Activated CD8-positive, alpha-beta memory T cell treated with anti-CD3 and anti-CD28 coated beads for 4 hours (primary cell): ENCODE measurements at places on chromosomes 1 and 21.

- DNase-seq: no peak
These were observed 55.5 kb upstream of the DNAJC6 start for GRCh38 chr1:65253800-65254319.

- no peak for DNase-seq
These were observed 603.1 kb upstream of the ADGRL2 start for GRCh38 chr1:81197591-81197990.

- no peak for DNase-seq
These were observed 738 bp upstream of the KCNA2 start for GRCh38 chr1:110606657-110607535.

GRCh38 chr1:231286603-231287002 lies 45.6 kb downstream of the GNPAT start:
- DNase-seq: no peak

GRCh38 chr1:117696561-117696960 lies 90.7 kb downstream of the TENT5C start:
- no peak for DNase-seq

DNA sequence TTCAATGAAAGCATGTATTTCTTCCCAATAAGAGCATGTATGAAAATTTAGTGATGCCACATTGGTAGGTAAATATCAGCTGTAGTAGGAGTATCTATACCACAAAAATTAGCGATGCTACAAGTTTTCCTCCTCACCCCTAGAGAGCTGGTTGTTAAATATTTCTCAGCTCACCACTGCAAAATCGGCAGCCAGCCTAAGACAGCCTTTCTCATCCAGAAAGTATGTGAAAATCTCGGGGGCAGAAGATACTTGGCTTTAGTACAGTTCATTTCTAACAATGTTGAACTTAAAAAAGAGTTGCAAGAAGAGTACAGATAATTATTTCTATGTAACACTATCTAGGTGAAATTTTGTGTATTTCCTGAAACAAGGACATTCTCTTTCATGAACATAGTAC lies 235.4 kb downstream of the TPR start:
- no peak for DNase-seq

DNA sequence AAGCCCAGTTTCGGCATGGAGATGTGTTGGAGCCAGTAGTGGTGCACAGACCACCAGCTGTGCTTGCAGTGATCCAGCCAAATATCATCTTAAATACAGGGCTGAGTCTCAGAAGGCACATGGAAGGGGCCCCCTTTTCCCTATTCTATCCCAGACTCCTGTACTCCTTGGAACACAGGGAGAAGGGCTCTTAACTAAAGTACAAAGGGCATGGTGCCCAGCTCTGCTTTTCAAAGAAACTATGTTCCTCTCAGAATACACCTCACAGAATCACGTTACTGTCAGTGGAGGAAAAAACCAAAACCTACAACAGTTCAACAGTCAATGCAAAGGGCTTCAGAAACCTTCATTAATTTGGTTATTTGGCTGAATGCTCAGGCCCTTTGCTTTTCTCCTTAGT lies 180.6 kb upstream of the C1orf105 start:
- no peak for DNase-seq

DNA sequence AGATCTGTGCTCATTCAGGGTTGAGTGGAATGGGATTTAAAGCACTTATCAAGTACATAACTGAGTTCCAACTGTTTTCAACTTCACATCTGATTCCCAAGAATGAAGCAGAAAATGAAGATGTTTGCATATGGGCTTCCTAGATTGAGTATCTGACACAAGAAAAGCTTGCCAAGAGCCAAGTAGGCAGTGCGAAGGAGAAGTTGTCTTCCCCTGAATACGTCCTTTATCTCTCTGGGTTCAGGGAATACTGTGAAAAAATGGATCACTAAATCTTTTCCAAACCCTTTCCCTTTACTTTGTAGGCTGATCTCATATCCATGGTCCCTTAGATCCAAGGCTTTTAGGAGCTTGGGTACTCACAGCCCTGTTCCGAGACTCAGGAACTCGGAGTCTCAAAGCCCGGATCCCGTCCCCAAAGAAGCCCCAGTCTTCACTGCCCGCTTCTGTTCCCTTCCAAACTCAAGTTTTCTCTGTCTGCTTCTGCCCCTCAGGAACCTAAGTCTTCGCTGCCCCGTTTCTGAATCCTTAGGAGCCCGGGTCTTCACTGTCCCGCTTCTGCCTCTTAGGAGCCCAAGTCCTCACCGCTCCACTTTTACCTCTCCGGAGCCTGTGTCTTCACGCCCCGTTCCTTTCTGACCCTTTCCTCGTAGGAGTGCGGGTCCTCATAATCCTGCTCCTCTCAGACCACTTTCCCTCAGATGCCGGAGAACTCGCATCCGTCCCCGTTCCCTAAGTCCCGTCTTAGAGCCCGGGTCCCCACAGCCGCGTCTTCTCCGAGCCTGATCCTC lies 616 bp downstream of the TAF12 start:
- DNase-seq: no peak

- DNase-seq: no peak
These were observed 26.3 kb downstream of the PER3 start for GRCh38 chr1:7810395-7810794.

DNA sequence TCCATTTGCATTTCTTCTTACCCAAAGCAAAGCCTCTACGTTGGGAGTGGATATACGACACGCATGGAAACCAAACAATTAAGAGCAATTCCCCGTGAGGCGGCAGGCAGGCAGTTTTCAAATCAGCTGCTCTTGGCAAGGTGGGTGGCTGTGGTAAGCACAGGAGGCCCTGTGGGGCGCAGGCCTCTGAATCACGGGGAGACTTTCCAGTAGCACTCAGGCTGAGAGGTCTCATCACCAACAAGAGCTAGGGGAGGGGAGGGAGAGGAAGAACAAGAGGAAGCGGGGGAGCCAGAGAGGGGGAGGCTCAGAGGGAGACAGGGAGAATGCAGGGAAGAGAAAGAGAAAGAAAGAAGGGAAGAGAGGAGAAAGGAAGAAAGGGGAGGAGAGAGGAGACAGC lies 56.4 kb downstream of the MT1HL1 start:
- no peak for DNase-seq

DNA sequence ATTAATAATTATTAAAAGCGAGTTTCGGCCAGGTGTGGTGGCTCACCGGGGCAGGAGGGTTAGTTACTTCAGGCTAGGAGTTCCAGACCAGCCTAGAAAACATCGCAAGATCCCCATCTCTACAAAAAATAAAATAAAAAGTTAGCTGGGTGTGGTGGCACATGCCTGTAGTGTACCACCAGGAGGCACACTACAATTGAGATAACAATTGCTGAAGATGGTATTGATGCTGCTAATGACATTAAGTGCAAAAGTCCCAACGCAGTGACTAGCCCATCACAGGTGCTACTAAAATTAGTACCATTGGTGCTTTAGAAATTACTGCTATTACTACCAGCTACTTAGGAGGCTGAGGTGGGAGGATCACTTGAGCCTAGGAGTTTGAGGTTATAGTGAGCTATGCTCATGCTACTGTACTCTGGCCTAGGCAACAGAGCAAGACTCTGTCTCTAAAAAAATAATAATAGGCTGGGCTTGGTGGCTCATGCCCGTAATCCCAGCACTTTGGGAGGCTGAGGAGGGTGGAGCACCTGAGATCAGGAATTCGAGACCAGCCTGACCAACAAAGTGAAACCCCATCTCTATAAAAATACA lies 156.6 kb downstream of the GREM2 start:
- DNase-seq: no peak

DNA sequence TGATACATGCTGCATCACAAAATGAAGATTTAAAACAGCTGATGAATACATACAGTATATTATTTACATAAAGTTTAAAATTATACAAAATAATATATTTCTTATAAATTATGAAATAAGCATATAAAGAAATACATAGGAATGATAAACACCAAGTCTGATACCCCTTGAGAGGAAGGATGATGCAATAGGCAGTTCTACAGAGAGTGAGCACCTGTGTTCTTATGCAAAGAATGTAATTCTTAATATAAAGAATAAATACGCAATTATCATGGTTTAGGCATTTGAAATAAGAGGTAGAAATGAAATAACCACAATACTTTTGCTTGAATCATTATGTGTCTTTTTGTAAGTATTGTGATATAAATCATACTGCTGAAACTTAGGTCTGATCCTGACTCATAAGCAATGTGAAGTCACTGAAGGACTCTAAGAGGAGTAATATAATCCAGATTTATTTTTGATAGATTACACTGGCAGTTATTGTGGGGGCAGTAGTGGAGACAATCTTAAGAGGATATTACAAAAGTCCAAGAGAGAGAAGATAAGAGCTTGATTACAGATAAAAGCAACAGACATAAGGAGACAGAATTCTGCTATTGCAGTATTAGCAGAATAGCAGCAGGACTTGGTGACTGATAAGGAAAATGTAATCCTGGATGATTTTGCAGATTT lies 39.0 kb downstream of the TTLL7 start:
- DNase-seq: no peak

DNA sequence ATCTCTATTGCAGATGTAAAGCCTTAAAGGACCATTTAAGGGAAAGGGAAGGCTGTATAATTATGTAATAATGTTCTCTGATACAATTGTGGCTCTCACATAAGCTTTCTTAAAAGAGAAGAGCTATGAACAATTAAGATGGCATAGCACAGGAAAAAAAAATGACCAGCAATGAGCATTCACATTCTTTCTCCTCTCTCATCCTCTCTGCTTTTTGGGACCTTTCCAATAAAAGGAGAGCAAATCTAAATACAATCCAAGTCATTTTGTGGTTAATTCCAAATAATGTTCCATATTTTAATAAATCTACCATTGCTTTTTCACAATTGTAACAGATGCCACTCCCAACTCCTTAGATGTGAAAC lies 23.5 kb downstream of the SMYD3 start:
- no peak for DNase-seq

DNA sequence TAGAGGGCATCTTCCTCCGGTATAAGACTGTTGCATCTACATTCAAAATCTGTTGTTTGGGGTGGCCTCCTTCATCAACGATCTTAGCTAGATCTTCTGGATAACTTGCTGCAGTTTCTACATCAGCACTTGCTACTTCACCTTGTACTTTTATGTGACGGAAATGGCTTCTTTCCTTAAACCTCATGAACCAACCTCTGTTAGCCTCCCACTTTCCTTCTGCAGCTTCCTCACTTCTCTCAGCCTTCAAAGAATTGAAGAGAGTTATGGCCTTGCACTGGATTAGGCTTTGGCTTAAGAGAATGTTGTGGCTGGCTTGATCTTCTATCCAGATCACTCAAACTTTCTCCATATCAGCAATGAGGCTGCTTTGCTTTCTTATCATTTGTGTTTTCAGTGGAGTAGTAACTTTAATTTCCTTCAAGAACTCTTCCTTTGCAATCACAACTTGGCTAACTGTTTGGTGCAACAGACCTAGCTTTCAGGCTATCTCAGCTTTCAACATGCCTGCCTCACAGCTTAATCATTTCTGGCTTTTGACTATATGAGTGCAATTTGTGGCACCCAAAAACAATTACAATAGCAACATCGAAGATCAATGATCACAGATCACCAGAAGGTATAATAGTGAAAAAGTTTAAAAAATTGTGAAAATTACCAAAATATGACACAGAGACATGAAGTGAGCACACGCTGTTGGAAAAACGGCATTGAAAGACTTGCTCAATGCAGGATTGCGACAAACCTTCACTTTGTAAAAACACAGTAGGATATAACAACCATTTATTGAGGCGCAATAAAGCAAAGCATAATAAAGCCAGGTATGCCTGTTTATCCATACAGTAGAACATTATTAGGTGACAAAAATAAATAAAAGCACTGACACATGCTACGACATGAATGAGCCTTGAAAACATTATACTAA lies 56.7 kb upstream of the GFI1 start:
- no peak for DNase-seq

- no peak for DNase-seq
These were observed 5.3 kb downstream of the DSCAM start for GRCh38 chr21:40841524-40842196.

GRCh38 chr1:14894811-14895560 lies 258.6 kb upstream of the TMEM51 start:
- no peak for DNase-seq

- DNase-seq: no peak
These were observed 22.7 kb downstream of the ZBTB8OS start for GRCh38 chr1:32627596-32628162.

- DNase-seq: no peak
These were observed 149.8 kb upstream of the TNR start for GRCh38 chr1:175893192-175893591.

- DNase-seq: no peak
These were observed 14.2 kb downstream of the PTP4A2 start for GRCh38 chr1:31923901-31924535.

- DNase-seq: no peak
These were observed 3.1 kb downstream of the ACTA1 start for GRCh38 chr1:229430761-229431283.

GRCh38 chr1:9892563-9893528 lies 17.2 kb downstream of the CTNNBIP1 start:
- no peak for DNase-seq

- DNase-seq: no peak
These were observed 90.4 kb upstream of the EDN2 start for GRCh38 chr1:41574842-41575241.

GRCh38 chr1:41813226-41813625 lies 105.5 kb downstream of the HIVEP3 start:
- DNase-seq: no peak

DNA sequence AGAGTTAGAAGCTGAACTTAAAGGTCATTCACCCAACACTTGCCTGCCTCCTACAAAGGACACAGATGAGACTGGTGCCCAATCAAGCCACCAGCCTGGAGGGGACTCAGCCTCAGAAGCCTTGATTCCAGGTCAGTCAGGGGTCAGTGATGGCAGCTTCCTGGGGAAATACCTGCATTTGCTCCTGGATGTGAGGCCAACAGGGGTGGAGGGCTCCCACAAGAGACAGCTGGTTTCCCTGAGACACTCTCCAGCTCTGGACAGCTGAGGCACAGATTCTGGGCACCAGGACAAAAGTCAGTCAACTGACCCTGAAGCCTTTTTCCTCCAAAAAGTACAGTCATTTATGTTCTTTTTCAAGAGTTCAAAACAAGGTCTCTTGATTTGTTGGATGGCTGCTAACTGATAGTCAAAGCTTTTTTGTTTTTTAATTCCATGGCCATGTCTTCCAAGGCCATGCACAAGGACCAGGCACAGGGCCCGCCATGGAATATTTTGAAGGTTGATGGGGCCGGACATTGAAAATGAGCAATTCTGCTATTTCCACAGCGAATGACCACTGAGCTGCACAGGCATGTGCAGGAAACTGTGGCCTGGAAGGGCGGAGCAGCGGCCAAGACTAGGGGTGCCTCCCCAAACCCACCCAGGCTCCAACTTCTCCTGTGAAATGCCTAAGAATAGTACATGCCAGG lies 1.8 kb downstream of the C2CD2 start:
- DNase-seq: no peak
